Stomach (tissue), 19 donors: ENCODE measurements at places on chromosomes 4 and X. TPM values are rescaled to one million over a fixed set of nuclear protein-coding genes. Genes with fewer than 3 reads are reported as not detected.

The TCEAL2 gene
- total RNA-seq = not detected

- H3K36me3 ChIP-seq = no peaks in the 10 kb centered on the region
- no peak overlapping the region for H3K27ac ChIP-seq
- H3K4me3 ChIP-seq = no peak overlapping the region
- no peaks in the 10 kb centered on the region for H3K27me3 ChIP-seq
Measured at GRCh38 chr4:138775489-138775888, 240.1 kb upstream of the NOCT start.

- H3K36me3 ChIP-seq = no peaks in the 10 kb centered on the region
- DNase-seq = no peak
- H3K27ac ChIP-seq = no peak overlapping the region
- no peak overlapping the region for H3K4me3 ChIP-seq
Measured at GRCh38 chrX:133598601-133599335, 183.5 kb upstream of the GPC4 start.

DNA sequence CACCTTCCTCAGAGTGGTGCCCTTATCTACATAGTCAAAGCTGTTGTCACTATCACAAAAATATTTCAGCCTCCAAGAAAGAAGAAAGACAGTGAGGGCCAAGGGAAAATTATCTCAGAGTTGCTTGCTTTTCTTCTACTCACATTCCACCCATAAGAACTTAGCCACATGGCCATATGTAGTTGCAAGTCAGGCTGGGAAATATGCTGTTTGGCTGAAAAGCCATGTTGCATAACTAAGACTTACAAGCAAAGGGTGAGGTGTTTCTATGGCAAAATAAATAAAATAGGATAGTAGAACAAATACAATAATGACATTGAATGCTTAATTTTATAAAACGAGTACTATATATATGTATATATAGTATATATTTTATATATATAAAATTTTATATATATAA lies 365.9 kb upstream of the PABPC4L start:
- no peaks in the 10 kb centered on the region for H3K36me3 ChIP-seq
- no peak for DNase-seq
- no peaks in the 10 kb centered on the region for H3K4me1 ChIP-seq
- no peaks in the 10 kb centered on the region for H3K27me3 ChIP-seq

- no peaks in the 10 kb centered on the region for H3K4me1 ChIP-seq
- H3K27me3 ChIP-seq = peaks cover 1% of the 10 kb centered on the region
- H3K27ac ChIP-seq = no peak overlapping the region
- H3K36me3 ChIP-seq = no peaks in the 10 kb centered on the region
- H3K4me3 ChIP-seq = no peak overlapping the region
- DNase-seq = no peak
Measured at GRCh38 chrX:54745676-54746075, 52.4 kb downstream of the ITIH6 start.

DNA sequence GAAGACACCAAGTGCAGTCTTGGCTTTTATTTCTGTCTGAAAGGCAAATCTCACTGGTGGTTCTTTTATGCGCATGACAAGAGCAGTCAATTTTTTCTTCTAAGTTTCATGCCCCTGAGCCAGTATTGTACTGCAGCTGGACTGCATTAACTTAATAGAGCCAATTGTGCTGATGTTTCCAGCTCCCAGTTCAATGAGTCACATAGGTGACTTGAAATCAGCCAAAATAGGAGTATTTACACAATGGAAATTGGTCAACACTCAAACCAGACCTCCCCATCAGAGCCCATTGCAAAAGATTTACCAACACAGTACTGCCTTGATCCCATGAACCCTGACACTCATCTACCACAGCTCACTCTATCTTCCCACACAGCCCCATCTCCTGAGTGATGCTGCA lies 100.3 kb upstream of the GUCY1A1 start:
- no peak overlapping the region for H3K4me3 ChIP-seq
- H3K27ac ChIP-seq = no peak overlapping the region
- peak; percentile 21 for DNase-seq
- no peaks in the 10 kb centered on the region for H3K36me3 ChIP-seq

- peak overlapping the region; percentile 79 for H3K4me3 ChIP-seq
- H3K27me3 ChIP-seq = no peaks in the 10 kb centered on the region
- peaks cover 19% of the 10 kb centered on the region for H3K4me1 ChIP-seq
- H3K36me3 ChIP-seq = no peaks in the 10 kb centered on the region
- DNase-seq = peak; percentile 79
Measured at GRCh38 chr4:98657531-98658286, 702 bp downstream of the TSPAN5 start.

- H3K27me3 ChIP-seq = no peaks in the 10 kb centered on the region
- H3K4me1 ChIP-seq = no peaks in the 10 kb centered on the region
- DNase-seq = no peak
- no peak overlapping the region for H3K27ac ChIP-seq
Measured at GRCh38 chrX:106921637-106922036, 1.4 kb downstream of the CLDN2 start.

GRCh38 chr4:52780206-52780605 lies 29.0 kb upstream of the ERVMER34-1 start:
- no peaks in the 10 kb centered on the region for H3K4me1 ChIP-seq
- no peaks in the 10 kb centered on the region for H3K27me3 ChIP-seq
- H3K36me3 ChIP-seq = no peaks in the 10 kb centered on the region
- H3K27ac ChIP-seq = no peak overlapping the region

DNA sequence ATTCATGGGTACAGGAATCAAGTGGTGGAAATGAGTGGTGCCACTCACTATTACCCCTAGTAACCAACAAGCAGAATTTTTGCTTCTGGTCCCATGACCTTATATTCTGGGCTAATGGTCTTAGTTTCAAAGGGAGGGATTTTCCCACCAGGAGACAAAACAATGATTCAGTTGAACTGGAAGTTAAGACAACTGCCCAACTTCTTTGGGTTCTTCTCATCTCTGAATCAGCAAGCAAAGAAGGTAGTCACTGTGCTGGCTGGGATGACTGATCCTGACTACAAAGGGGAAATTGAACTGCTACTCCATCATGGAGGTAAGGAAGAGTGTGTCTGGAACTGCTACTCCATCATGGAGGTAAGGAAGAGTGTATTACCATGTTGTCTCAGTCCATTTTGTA lies 87.2 kb downstream of the IL13RA2 start:
- no peaks in the 10 kb centered on the region for H3K4me1 ChIP-seq
- no peak overlapping the region for H3K4me3 ChIP-seq
- DNase-seq = no peak
- H3K27ac ChIP-seq = no peak overlapping the region
- no peaks in the 10 kb centered on the region for H3K36me3 ChIP-seq
- no peaks in the 10 kb centered on the region for H3K27me3 ChIP-seq

DNA sequence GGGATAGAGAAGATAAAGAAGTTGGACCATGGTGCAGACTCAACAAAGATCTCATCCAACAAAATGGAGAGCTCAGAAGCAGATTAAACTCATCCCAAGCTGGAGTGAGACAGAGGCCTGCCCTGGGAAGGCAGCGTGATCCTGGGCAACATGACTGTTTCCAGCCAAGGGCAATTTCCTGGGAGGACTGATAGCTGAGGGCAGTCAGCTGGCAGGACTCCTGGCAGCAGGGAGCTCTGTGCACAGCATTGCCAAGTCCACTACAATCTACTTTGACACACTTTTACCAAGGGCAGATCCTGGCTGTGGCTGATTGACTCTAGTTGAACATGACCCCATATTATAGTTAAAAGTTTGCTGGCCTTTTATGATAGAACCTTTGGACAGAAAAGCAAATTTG lies 357.3 kb upstream of the RASGEF1B start:
- DNase-seq = peak; percentile 70
- no peaks in the 10 kb centered on the region for H3K36me3 ChIP-seq
- no peaks in the 10 kb centered on the region for H3K4me1 ChIP-seq
- H3K27me3 ChIP-seq = no peaks in the 10 kb centered on the region
- no peak overlapping the region for H3K4me3 ChIP-seq

DNA sequence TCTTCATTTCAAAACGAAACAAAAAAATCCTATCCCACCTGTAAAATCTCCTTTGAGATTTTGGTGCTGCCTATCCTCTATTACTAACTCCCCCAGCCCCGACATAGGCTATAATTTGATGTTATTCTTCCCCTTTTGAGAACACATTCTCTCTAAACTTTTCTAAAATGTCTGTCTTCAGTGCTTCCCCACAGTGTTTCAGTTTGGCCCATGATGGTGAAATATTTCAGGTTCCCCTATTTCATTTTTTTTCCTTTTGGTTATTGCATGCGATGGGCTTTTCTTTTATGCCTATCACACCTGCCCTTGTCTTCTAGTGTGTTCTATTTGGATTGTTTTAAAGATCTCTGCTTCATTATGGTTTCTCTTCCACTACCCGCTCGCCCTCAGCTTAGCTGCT lies 14.7 kb downstream of the BCORL1 start:
- H3K4me1 ChIP-seq = no peaks in the 10 kb centered on the region
- no peak overlapping the region for H3K27ac ChIP-seq
- H3K27me3 ChIP-seq = no peaks in the 10 kb centered on the region
- DNase-seq = no peak
- H3K36me3 ChIP-seq = no peaks in the 10 kb centered on the region

GRCh38 chr4:115969756-115970155 lies 856.3 kb upstream of the NDST4 start:
- H3K36me3 ChIP-seq = no peaks in the 10 kb centered on the region
- no peak overlapping the region for H3K4me3 ChIP-seq
- H3K4me1 ChIP-seq = no peaks in the 10 kb centered on the region
- H3K27ac ChIP-seq = no peak overlapping the region
- H3K27me3 ChIP-seq = no peaks in the 10 kb centered on the region

GRCh38 chr4:88674979-88675378 lies 22.6 kb downstream of the NAP1L5 start:
- H3K4me1 ChIP-seq = no peaks in the 10 kb centered on the region
- peaks cover 60% of the 10 kb centered on the region for H3K36me3 ChIP-seq
- no peak overlapping the region for H3K27ac ChIP-seq
- H3K4me3 ChIP-seq = no peak overlapping the region
